ENCODE measurements at places on chromosomes 5 and 9. TPM values are rescaled to one million over a fixed set of nuclear protein-coding genes. Genes with fewer than 3 reads are reported as not detected.
A peak's percentile ranks its signal among the peaks of the same experiment; 100 is the strongest.

DNA sequence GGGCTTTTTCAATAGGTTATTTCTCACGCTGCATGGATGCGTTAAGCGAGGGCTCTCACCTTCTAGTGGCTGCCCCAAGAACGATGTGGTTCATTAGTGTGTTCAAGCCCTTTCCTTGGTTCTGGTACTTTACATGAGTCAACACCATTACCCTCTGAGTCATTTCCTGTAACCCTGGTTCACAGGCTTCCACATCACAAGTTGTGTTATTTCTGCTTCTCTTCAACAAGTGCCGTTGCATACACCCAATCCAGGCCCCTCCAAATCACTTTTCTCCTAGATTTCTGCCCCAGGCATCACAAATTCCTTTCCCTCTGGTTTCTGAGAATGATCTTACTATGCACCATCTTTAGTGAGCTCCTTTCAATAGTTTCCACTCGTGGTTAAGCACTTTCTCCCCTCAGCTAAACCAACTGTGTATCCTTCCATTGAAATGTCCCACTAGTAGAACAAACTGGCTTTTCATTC, 69.5 kb upstream of the RAD23B start:
- H3K4me3 ChIP-seq: peak overlapping the region; percentile 26
- no peaks in the 10 kb centered on the region for H3K27me3 ChIP-seq
- H3K4me1 ChIP-seq: peaks cover 19% of the 10 kb centered on the region

- no peaks in the 10 kb centered on the region for H3K36me3 ChIP-seq
- H3K27ac ChIP-seq: no peak overlapping the region
- H3K27me3 ChIP-seq: peaks cover 4% of the 10 kb centered on the region
- DNase-seq: no peak
- no peak overlapping the region for H3K4me3 ChIP-seq
Observed at GRCh38 chr5:6115852-6116251, 262.5 kb downstream of the MED10 start.

DNA sequence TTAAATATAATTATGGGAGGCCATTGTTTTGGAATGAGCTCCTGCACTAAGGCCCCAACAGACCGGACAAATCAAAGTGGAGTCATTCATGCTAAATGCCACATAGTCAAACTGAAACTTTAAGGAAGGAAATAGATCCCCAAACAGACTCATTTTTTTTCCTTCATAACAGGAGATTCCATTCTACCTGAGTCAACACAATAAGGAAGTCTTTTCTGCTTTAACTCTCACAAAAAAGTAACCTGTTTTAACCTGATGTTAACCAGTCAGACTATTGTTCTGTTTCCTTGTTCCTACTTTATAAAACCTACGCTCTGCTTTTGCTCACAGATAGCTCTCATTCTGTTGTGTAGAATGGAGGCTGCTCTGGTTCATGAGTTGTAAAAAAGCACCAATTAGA, 234.9 kb downstream of the YTHDC2 start:
- H3K27ac ChIP-seq: no peak overlapping the region
- no peaks in the 10 kb centered on the region for H3K36me3 ChIP-seq
- DNase-seq: no peak
- H3K27me3 ChIP-seq: no peaks in the 10 kb centered on the region
- H3K4me1 ChIP-seq: no peaks in the 10 kb centered on the region

DNA sequence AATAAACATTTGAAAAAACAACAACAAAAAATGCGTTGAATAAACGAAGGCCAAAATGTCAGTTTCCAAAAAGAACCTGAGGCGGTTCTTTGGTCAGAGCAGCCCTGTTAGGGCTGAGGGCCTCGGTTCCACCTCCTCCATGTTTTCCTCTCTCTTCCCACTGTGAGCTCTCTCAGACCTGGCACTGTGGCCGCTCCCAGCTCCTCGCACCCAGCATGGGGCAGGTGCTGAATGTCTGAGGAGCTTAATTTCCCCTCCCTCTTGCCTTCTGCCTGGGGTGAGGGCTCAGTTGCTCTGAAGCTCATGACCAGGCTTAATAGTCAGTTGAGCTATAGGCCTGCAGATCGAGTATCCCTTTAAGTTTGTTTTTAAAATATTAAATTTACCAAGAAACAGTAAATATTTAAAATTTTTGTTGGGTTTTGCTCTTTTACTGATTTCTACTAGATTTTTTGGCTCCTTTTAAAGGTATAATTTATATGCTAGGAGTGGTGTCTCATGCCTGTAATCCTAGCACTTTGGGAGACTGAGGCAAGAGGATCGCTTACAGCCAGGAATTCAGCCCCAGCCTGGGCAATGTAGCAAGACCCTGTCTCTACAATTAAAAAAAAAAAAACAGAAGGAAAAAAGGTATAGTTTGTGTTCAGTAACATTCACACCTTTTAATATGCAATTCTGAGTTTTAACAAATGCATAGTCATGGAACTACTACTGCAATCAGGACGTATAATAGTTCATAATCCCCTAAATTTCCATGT, 28.1 kb downstream of the DAPK1 start:
- no peak for DNase-seq
- H3K4me1 ChIP-seq: peaks cover 12% of the 10 kb centered on the region
- H3K27ac ChIP-seq: no peak overlapping the region
- H3K27me3 ChIP-seq: no peaks in the 10 kb centered on the region
- no peak overlapping the region for H3K4me3 ChIP-seq

GRCh38 chr5:167263185-167263584, 1028.3 kb upstream of the WWC1 start:
- H3K4me3 ChIP-seq: no peak overlapping the region
- no peak for DNase-seq
- H3K4me1 ChIP-seq: no peaks in the 10 kb centered on the region
- no peaks in the 10 kb centered on the region for H3K27me3 ChIP-seq

GRCh38 chr5:171975877-171976667, 30.4 kb downstream of the FBXW11 start:
- H3K4me3 ChIP-seq: no peak overlapping the region
- H3K27me3 ChIP-seq: no peaks in the 10 kb centered on the region
- peaks cover 8% of the 10 kb centered on the region for H3K36me3 ChIP-seq
- H3K27ac ChIP-seq: peak overlapping the region; percentile 68
- no peak for DNase-seq
- H3K4me1 ChIP-seq: peaks cover 37% of the 10 kb centered on the region

GRCh38 chr5:79122973-79123372, 11.4 kb downstream of the BHMT start:
- peaks cover 5% of the 10 kb centered on the region for H3K4me1 ChIP-seq
- peaks cover 12% of the 10 kb centered on the region for H3K36me3 ChIP-seq
- no peak for DNase-seq
- H3K4me3 ChIP-seq: no peak overlapping the region
- H3K27me3 ChIP-seq: no peaks in the 10 kb centered on the region

- H3K27me3 ChIP-seq: no peaks in the 10 kb centered on the region
- no peak overlapping the region for H3K27ac ChIP-seq
- no peaks in the 10 kb centered on the region for H3K36me3 ChIP-seq
- H3K4me3 ChIP-seq: no peak overlapping the region
- DNase-seq: no peak
- H3K4me1 ChIP-seq: peaks cover 6% of the 10 kb centered on the region
Observed at GRCh38 chr9:96321515-96321914, 19.5 kb upstream of the HSD17B3 start.

GRCh38 chr9:105554042-105554441, 3.9 kb upstream of the FKTN start:
- H3K36me3 ChIP-seq: peaks cover 12% of the 10 kb centered on the region
- H3K4me3 ChIP-seq: no peak overlapping the region
- DNase-seq: no peak
- H3K27ac ChIP-seq: no peak overlapping the region
- H3K4me1 ChIP-seq: peaks cover 6% of the 10 kb centered on the region
- no peaks in the 10 kb centered on the region for H3K27me3 ChIP-seq

- no peak for DNase-seq
- H3K4me3 ChIP-seq: no peak overlapping the region
- H3K27me3 ChIP-seq: no peaks in the 10 kb centered on the region
- no peak overlapping the region for H3K27ac ChIP-seq
Observed at GRCh38 chr5:173659423-173659822, 43.0 kb upstream of the BOD1 start.

DNA sequence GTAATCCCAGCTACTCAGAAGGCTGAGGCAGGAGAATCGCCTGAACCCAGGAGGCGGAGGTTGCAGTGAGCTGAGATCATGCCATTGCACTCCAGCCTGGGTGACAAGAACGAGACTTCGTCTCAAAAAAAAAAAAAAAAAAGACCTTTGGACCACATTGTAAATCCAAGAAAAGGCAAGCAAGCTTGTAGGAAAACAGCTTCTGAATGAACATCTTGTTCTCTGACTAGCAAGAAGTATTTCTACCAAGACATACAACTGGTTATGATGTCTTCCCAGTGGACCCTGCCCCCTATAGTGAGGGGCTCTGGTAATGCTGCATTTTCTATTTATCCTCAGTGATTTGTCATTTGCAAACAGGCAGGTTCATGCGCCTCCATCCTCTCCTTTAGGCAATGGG, 4.5 kb upstream of the EIF4EBP3 start:
- H3K27me3 ChIP-seq: no peaks in the 10 kb centered on the region
- H3K27ac ChIP-seq: no peak overlapping the region
- H3K36me3 ChIP-seq: peaks cover 92% of the 10 kb centered on the region
- no peak overlapping the region for H3K4me3 ChIP-seq

- DNase-seq: peak; percentile 38
- H3K4me1 ChIP-seq: peaks cover 7% of the 10 kb centered on the region
- H3K27ac ChIP-seq: peak overlapping the region; percentile 86
- peak overlapping the region; percentile 72 for H3K4me3 ChIP-seq
- H3K36me3 ChIP-seq: no peaks in the 10 kb centered on the region
- no peaks in the 10 kb centered on the region for H3K27me3 ChIP-seq
Observed at GRCh38 chr5:35478856-35479682, 138.6 kb upstream of the SPEF2 start.

- H3K4me1 ChIP-seq: no peaks in the 10 kb centered on the region
- no peak for DNase-seq
- H3K4me3 ChIP-seq: no peak overlapping the region
- no peaks in the 10 kb centered on the region for H3K36me3 ChIP-seq
- H3K27ac ChIP-seq: no peak overlapping the region
Observed at GRCh38 chr5:171330021-171330420, 21.0 kb downstream of the TLX3 start.

GRCh38 chr5:112024769-112025168, 267.8 kb upstream of the NREP start:
- no peak overlapping the region for H3K4me3 ChIP-seq
- no peak for DNase-seq
- H3K36me3 ChIP-seq: no peaks in the 10 kb centered on the region

- H3K36me3 ChIP-seq: no peaks in the 10 kb centered on the region
- H3K4me1 ChIP-seq: no peaks in the 10 kb centered on the region
- no peaks in the 10 kb centered on the region for H3K27me3 ChIP-seq
- no peak overlapping the region for H3K4me3 ChIP-seq
- no peak overlapping the region for H3K27ac ChIP-seq
Observed at GRCh38 chr9:136346157-136346481, 17.4 kb downstream of the DNLZ start.

GRCh38 chr5:90886381-90886780, 327.8 kb downstream of the ADGRV1 start:
- peaks cover 25% of the 10 kb centered on the region for H3K4me1 ChIP-seq
- H3K27me3 ChIP-seq: no peaks in the 10 kb centered on the region
- no peak overlapping the region for H3K27ac ChIP-seq
- no peak overlapping the region for H3K4me3 ChIP-seq
- no peak for DNase-seq

GRCh38 chr9:116843863-116844620, 156.9 kb downstream of the TRIM32 start:
- H3K36me3 ChIP-seq: peaks cover 28% of the 10 kb centered on the region
- peak overlapping the region; percentile 79 for H3K27ac ChIP-seq
- no peaks in the 10 kb centered on the region for H3K27me3 ChIP-seq

GRCh38 chr9:129239946-129240490, 62.0 kb upstream of the IER5L start:
- no peak for DNase-seq
- H3K27ac ChIP-seq: no peak overlapping the region
- peaks cover 7% of the 10 kb centered on the region for H3K4me1 ChIP-seq
- no peak overlapping the region for H3K4me3 ChIP-seq
- H3K36me3 ChIP-seq: no peaks in the 10 kb centered on the region

- H3K4me1 ChIP-seq: peaks cover under 1% of the 10 kb centered on the region
- DNase-seq: peak; percentile 63
- no peak overlapping the region for H3K4me3 ChIP-seq
- H3K27ac ChIP-seq: no peak overlapping the region
- H3K36me3 ChIP-seq: no peaks in the 10 kb centered on the region
Observed at GRCh38 chr9:116806075-116806474, 119.0 kb downstream of the TRIM32 start.

DNA sequence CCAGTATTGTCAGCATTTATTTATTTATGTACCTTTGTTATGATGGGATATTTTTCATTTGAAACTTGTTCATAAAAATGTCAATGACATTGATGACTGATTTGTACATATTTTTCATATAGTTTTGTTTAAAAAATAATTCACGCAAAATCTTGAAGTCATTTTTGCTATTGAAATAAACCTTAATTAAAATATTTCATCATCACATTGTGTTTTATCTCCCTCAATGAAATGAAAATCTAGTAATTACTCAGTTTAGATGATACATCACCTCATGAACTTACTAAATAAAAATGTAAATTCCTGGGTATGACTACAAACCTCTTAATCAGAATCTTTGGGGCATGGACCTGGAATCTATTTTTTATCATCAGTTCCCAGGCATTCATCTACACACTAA, 89.6 kb downstream of the OSMR start:
- no peak overlapping the region for H3K4me3 ChIP-seq
- H3K27ac ChIP-seq: no peak overlapping the region
- DNase-seq: no peak
- H3K36me3 ChIP-seq: peaks cover 82% of the 10 kb centered on the region
- no peaks in the 10 kb centered on the region for H3K27me3 ChIP-seq
- no peaks in the 10 kb centered on the region for H3K4me1 ChIP-seq

DNA sequence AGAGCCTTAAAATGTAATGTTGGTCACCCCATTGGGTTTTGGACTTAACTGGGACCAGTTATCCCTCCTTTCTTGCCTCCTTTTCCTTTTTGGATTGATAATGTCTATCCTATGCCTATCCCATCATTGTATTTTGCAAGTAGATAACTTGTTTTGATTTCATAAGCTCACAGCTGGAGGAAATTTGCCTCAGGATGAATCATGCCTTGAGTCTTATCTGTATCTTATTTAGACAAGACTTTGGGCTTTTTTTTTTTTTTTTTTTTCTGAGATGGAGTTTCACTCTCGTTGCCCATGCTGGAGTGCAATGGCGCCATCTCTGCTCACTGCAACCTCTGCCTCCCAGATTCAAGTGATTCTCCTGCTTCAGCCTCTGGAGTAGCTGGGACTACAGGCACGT, 443.3 kb downstream of the DNAH5 start:
- H3K27me3 ChIP-seq: no peaks in the 10 kb centered on the region
- no peak overlapping the region for H3K27ac ChIP-seq
- H3K4me3 ChIP-seq: no peak overlapping the region
- H3K36me3 ChIP-seq: no peaks in the 10 kb centered on the region
- peak; percentile 13 for DNase-seq
- H3K4me1 ChIP-seq: no peaks in the 10 kb centered on the region

Gene C5orf58
- total RNA-seq: not detected

Gene GPX8
- 38.8 TPM for total RNA-seq

Gene KIF3A
- 31.5 TPM for total RNA-seq

Gene LMX1B
- 3.9 TPM for total RNA-seq

Gene HAPLN1
- total RNA-seq: not detected

Gene GMCL2
- not detected for total RNA-seq

Gene OR2V1
- total RNA-seq: not detected

Gene TENT4A
- 25.6 TPM for total RNA-seq

Gene LOX
- 10.7 TPM for total RNA-seq

Gene PHF24
- total RNA-seq: not detected

Gene SPATA31D3
- not detected for total RNA-seq

Gene ADCY2
- total RNA-seq: not detected

Gene PNPLA7
- 1.2 TPM for total RNA-seq

Gene FAXDC2
- 0.79 TPM for total RNA-seq

Gene PAX5
- total RNA-seq: not detected

Data from MCF 10A (cell line).